SIG-M5 (cell line): ENCODE measurements at places on chromosomes 7 and 10.

DNA sequence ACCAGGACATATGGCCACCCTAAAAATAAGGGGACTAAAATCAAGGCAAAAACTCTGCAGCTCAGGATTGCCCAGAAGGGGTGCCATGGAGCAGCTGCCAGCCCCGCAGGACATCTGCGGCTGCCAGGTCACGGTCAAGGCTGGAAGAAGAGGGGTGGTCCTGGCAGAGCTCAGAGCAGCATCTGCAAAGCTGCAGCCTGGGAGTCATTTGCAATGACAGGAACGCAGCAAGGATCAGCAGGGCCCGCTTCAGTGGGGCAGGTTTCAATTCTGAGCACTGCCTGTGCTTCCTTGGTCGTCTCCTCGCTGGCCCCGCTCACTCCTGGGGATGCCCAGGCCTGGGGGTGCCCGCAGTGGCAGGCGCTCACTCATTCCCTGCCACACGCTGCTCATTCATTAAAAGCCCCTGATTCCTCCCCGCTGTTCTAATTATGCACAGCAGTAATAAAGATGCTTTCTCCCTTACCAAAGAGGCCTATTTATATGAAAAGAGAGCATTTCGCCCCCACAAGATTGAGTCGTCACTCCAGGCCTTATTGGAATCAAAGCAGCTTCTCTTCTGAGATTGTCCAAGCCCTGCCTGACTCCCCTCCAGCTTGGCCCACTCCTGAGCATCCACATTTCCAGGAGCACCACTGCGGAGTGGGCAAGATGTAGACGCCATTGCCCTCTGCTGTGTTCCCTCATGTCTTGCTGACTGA, 4.6 kb downstream of the HSPA12A start:
- DNase-seq: no peak

DNA sequence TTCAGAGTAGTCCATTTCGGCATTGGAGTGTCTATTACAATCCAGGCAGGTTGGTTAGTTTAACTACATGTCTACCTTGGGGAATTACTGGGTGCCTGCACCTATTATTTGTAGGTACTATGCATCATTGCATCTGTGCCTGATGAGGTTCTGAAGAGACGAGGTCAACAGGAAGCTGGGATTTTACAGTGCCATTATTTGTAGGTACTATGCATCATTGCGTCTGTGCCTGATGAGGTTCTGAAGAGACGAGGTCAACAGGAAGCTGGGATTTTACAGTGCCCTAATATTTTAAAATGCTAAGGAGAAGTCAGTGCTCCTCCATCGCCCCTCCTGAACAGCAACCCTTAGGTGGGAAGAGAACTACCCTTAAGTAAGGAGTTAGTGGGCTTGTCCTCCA, 41.7 kb downstream of the NPY start:
- no peak for DNase-seq

DNA sequence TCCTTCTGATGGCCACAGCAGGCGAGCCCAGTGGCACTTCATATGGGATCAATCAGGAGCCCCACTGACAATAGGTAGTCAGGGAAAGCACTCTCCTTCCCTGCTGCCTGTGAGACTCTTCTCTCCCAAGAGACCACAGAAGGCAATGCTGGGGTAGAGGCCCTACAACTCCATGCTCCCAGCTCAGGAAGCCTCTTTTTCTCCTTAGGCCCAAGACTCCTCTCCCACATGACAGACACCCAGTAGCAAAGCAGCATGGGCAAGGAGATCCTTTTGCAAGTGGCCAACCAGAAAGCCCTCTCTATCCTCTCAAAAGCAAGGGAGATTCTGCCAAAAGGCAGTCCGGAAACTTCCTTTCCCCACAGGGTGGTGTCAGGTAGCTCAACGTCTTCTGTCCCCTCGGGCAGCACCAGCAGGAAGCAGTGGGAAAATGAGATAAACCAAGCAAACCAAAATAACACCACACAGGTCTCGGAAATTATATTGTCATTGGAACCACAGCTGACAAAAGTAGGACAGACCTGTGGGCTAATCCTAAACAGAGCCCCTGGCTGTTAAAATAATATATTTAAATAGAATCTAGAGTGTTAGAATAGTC, 172.7 kb upstream of the GDF10 start:
- no peak for DNase-seq

DNA sequence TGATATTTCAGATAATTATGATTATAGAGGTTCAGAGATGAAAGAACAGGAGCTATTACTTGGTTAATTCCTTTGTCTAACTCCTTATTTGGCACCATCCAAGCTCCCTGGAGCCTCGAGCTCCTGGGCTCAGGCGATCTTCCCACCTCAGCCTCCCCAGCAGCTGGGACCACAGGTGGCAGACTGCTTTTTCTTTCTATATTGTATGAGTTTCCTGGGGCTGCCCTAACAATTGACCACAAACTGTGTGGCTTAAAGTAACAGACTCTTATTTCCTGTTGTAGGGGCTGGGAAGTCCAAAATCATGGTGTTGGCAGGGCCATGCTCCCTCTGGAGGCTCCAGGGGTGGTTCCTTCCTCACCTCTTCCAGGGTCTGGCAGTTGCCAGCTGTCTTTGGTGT, 163.3 kb upstream of the ADCY1 start:
- no peak for DNase-seq

DNA sequence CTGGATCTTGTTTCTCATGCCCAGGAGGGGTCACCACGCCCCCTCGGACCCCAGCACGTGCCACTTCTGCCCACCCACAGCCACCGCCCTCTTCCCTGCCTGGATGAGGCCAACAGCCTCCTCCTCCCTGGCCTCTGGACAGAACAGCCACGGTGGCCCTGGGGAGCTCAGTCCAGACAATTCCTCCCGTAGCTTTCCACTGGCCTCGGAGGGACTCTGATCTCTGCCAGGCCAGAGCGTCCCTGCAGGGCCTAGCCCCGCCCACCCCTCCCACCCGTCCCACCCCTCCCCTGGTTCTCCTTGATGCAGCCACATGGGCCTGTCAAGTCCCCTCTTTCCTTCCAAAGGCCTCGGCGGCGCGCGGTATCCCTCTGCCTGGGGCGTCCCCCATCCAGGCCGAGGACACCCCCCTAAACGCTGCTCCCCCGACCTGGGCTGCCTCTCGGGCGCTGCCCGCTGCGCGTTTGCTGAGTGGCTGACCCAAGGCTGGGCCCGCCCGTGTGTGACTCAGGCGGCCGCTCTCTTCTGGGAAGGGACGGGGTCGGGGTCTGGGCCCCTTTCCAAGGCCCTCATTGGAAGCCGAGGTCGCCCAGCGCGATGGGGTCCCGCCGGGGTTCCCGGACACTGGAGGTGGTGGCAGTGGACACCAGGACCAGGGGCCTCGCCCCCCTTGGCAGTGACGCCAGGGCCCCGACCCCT, 557 bp downstream of the TMEM120A start:
- DNase-seq: no peak

DNA sequence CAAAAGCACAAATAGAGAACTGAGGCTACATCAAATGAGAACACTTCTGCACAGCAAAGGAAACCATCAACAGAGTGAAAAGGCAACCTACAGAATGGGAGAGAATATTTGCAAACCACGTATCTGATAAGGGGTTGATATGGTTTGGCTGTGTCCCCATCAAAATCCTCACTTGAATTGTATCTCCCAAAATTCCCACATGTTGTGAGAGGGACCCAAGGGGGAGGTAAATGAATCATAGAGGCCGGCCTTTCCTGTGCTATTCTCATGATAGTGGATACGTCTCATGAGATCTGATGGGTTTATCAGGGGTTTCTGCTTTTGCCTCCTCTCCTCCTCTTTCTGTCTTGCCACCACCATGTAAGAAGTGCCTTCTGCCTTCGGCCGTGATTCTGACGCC, 120.6 kb upstream of the FRMD4A start:
- DNase-seq: no peak

- DNase-seq: no peak
These were observed 337.8 kb downstream of the ADARB2 start for GRCh38 chr10:1399431-1400100.

- DNase-seq: no peak
These were observed 483.5 kb upstream of the POT1 start for GRCh38 chr7:125412890-125413665.

DNA sequence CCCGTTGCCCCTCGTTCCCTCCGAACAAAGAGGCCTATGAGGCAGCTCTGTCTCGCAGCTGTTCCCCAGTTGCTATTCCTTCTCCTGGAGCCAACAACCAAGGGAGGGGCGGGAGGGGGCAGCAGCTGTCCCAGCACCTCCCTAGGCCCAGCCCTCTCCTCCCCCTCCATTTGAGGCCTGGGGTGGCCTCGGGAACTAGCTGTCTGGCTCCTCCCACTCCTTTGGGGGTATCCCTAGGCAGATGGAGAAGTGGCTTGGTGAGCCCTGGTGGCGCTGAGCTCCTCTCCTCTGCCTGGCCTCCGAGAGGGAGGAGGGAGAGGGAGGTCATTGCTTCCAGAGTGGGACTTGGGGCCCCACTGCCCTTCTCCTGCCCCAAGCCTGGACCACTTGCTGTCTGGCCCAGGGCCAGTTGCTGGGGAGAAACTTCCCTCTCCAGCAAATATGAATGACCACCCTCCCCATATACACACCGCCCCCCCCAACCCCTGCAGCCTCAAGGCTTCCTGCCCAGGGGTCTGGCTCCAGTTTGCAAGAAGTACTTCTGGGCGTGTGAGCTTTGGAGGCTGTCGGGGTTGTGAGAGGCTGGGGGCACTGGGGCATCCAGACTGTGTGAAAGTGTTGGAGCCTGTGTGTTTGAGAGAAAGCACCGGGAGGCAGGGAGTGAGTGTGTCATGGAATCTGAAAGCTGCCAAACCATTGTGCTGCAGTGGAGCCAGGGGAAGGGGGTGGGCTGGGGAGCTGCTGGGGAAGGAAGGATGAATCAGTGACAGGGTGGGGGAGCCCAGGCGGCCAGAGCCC, 3.1 kb downstream of the FLNC start:
- no peak for DNase-seq

DNA sequence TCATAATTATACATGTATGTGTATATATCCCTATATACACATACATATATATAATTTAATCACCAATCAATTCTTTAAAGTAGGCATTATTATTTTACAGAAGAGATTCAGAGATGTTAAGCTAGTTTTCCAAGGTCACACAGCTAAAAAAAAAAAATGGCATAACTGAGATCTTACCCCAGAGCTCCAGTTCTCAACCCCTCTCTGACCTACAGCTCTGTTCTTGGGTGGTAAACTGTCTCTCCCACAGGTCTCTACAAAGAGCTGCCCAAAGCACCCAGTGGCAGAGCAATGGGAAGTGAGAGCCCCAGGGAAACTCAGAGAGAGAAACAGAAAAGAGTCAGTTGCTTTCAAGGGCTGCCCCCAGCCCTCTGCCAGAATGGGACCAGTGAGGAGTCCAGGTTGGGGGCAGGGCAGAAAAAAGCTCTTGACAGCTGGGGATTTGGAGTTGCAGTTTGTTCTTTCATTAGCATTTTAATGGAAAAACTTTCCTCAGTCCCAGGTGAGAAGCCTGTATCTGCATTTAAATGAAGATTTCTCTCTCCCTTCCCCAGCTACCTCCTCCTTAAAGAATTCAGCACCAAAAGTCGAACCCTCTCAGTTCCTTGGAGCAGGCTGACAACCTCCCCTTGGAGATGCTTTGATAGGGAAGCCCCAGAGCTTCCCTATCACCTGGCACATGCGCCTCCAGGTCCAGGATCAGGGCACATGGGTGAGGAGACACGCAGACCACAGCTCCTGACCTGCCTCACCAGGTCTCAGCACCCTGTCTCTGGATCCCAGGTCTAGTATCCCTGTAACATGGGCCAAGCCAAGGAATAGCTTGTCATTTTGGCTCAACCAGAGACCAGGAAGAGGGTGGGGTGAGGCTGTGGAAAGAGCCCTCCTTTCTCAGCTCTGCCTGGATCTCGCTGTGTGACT, 388.1 kb downstream of the PLXNA4 start:
- no peak for DNase-seq
